AG09309 (cell line): ENCODE measurements at places on chromosomes 13 and 19.

- DNase-seq, result no peak
Observed at GRCh38 chr19:27828829-27829228, 1384.1 kb downstream of the UQCRFS1 start.

DNA sequence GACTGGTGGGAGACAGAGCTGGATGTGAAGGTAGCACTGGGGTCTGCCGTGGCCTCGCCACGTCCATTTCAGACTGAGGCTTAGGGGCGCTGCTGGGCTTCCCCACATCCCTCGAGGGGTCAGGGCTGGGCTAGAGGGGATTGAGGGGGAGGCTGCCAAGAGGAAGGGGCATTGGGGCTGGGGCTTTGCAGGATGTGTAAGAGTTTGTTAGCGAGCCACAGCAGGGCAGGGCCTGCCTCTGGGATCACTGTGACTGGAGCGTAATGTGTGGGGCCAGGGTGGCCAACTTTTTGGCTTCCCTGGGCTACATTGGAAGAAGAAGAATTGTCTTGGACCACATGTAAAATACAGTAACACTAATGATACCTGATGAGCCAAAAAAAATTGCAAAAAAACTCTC, 14.1 kb downstream of the ARID3A start:
- no peak for DNase-seq

- no peak for DNase-seq
Observed at GRCh38 chr13:35140831-35141230, 198.8 kb downstream of the NBEA start.

DNA sequence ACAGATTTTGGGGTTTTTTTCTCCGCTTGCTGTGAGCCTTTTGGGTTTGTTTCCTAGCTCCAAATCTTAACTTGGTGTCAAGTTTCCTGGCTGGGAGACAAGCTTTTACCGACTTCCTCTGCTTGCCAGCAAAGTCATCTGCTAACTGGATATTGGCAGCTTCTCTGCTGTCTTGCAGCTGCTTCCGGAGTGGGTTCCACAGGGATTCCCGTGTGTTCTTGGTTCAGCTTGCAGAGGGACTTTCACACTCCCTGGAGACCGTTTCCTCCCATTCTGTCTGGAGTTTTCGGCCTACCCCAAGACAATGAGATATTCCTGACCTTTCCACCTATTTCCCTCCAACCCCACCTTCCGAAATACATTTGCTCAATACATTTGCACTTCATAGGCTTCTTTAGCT, 2.2 kb upstream of the COLGALT1 start:
- peak; percentile 84 for DNase-seq

GRCh38 chr19:35518313-35518712, 4.9 kb upstream of the DMKN start:
- DNase-seq, result peak; percentile 84

- DNase-seq, result no peak
Observed at GRCh38 chr19:15101479-15102082, 5.6 kb upstream of the SYDE1 start.

DNA sequence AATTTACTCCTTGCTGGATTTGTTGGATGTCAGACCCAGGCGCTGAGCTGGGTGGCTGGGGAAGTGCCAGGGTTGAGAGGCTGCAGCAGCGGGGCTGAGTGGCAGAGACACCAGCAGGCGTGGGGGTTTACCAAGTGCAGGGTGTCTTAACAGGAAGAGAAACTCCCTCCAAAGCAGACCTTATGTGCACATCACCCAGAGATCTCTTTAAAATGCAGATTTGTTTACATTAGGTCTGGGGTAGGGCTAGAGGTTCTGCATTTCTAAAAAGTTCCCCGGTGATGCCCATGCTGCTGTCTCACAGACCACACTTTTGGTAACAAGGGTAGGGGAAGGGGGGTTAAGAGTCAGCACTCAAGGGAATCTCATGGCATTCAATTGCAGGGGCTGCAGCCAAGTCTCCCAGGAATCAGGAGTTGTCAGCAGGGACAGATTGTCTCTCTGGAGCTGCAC, 80.7 kb upstream of the OLFM4 start:
- DNase-seq, result no peak

DNA sequence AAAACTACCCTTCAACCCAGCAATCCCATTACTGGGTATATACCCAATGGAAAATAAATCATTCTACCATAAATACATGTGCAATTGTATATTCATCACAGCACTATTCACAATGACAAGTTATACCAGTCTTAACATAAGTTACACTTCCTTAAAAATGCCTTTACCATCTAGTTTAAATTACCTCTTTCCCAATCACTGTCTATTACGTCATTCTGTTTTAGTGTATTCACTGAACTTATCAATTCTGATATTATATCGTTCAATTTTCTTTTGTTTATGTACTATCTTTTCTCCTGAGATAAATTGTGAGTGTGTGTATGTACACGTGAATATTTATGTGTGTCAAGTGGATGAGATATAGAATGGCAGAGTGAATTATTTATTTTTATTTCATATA, 1416.8 kb downstream of the OLFM4 start:
- no peak for DNase-seq

DNA sequence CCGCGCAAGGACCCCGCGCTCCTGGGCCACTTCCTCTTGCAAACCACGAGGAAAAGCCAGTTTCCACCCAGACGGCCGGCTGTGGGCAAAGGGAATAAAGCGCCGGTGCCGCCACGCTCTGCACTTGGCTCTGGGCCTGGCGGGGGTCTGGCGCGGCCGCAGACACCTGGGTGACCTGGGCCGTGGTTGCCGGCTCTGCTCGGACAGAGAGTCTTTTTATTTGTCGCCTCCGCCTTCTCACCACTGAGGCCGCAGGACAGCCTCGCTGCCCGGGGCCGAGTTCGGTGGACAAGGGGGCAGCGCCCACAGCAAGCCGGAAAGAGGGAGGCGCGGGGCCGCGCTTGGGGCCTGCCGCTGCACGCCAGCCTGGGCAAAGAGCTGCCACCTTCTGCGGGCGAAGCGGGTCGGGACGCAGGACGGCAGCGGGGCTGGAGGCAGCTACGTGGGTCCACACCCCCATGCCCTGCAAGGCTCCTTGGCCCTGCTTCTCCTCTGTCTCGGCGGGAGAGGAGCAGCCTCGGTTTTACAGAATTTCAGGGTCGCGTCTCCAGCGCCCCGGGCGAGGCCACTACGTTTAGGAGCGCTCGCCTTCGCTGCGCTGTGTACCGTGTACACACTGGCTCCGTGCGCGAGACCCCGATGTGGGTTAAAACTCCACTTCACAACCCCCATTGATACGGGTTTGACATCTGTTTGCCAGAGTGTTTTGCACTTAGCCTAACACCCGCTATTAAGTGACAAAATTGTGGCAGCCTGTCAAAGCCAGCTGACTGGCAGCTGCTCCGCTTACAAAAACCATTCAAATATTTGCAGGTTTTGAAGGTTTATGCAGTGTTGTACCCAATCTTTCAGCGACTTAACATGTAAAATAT, 13.0 kb upstream of the SOX1 start:
- DNase-seq, result no peak

- no peak for DNase-seq
Observed at GRCh38 chr13:42849200-42849599, 67.8 kb downstream of the FAM216B start.

- DNase-seq, result no peak
Observed at GRCh38 chr19:45368127-45368526, 2.2 kb downstream of the ERCC2 start.

- DNase-seq, result peak; percentile 31
Observed at GRCh38 chr19:49637821-49638738, 1.9 kb downstream of the RRAS start.

DNA sequence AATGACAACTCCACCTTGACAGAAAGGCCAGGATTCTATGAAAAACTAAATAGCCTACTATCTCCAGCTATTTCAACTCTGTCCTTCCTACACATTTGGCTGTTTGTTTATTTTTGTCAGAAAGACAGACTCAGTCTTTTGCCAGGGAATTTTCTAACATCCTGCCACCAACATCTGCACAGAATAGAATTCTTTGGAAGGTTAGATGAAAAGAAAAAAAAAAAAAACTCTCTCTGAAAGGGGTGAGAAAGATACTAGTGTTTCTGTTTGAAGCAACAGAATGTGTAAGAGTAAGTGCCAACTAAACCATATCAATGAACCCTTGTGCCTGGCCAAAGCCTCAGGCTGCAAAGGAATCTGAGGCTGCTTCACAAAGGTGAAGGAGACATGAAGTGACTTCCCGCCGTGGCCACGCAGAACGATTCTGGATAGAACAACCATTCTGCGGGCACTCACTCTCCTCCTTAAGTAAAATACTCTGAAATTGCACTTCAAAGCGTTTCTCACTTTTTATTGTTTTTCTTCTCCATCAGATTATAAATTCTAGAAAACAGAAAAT, 498.2 kb downstream of the IRS2 start:
- no peak for DNase-seq

- no peak for DNase-seq
Observed at GRCh38 chr19:56751078-56751489, 79.5 kb upstream of the ZNF835 start.

- no peak for DNase-seq
Observed at GRCh38 chr19:33098055-33098534, 17.1 kb downstream of the GPATCH1 start.

DNA sequence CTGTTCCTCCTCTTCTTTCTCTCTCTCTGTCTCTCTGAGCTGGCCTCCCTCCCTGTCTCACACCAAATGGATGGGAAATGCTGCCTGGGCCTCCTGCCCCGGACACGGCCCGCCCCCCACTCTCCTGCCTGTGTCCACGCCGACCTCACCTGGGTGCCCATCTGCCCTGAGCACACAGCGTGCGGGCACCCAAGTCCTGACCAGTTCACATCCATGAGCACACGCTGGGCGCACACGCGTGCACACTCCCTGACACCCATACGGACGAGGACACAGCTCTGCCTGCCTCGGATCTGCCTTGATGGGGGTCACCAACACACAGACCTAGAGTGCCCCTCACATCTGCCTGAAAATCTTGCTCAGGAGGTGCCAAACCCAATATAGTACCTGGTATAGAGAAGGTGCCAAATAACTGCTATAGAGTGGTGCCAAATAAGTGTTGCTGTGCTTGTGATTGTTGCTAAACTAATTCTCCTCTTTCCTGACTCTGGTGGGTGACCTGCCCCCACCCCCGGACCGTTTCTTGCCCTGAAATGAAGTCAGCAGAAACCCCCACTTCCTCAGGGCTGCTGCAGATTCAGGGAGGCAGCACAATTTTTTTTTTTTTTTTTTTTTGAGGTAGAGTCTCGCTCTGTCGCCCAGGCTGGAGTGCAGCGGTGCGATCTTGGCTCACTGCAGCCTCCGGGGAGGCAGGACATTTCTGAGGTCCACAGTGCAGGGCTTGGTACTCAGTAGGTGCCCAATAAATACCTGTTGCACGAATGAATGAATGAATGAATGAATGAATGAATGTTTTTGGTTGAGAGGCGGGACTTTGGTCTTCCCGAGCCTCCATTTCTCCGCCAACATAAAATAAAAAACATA, 4.6 kb downstream of the NFIC start:
- DNase-seq, result no peak

DNA sequence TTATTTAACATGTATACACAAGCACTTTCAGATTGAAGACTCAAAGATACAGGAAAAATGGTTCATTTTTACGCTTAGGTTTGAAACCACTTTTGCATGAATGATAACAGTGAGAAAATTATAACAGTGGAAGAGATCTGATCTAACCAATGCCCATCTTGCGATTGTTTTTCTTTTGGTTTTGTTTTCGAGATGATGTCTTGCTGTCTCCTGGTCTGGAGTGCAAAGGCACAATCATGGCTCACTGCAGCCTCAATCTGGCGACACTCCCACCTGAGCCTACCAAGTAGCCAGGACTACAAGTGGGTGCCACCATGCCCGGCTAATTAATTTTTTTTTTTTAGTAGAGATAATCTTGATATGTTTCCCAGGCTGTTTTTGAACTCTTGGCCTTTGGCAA, 10.2 kb upstream of the EID2 start:
- DNase-seq, result no peak

GRCh38 chr13:97165502-97166425, 56.4 kb upstream of the MBNL2 start:
- DNase-seq, result no peak

GRCh38 chr13:75299246-75299645, 182.7 kb downstream of the TBC1D4 start:
- DNase-seq, result no peak

- DNase-seq, result no peak
Observed at GRCh38 chr19:58546019-58546530, 2.2 kb downstream of the TRIM28 start.

DNA sequence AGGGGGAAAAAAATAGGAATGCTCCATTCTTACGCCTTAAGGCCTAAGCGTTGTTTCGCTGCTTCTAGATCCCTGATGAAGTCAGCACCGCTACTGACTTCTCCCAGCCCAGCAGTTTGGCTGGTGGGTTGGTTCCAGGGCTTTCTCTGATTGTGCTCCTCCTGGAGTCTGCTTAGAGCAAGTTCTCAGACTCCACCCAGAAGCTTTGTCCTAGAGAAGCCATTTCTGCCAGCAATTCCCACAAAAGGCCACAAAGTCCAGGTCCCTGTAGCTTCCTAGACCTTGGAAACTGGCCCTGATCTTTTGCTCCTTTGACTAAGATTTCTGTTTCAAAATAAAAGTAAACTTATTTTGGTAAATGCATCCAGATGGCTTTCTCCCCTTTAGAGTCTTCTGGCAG, 65.4 kb downstream of the KCTD12 start:
- peak; percentile 17 for DNase-seq

DNA sequence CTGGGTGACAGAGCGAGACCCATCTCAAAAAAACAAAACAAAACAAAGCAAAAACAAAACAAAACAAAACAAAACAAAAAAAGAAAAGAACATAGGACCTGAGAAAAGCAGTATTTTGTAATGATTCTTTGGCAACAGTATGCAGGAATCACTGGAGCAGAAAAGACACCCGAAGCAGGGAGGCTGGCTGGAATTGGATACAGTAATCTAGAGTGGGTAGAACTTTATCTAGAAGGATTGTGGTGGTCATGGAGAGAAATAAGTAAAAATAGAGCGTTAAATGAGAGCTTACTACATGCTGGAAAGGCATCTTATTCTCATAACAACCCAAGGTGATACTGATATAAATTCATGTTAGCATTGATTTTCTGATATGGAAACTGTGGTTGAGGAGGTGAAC, 51.2 kb downstream of the KLF5 start:
- DNase-seq, result no peak

DNA sequence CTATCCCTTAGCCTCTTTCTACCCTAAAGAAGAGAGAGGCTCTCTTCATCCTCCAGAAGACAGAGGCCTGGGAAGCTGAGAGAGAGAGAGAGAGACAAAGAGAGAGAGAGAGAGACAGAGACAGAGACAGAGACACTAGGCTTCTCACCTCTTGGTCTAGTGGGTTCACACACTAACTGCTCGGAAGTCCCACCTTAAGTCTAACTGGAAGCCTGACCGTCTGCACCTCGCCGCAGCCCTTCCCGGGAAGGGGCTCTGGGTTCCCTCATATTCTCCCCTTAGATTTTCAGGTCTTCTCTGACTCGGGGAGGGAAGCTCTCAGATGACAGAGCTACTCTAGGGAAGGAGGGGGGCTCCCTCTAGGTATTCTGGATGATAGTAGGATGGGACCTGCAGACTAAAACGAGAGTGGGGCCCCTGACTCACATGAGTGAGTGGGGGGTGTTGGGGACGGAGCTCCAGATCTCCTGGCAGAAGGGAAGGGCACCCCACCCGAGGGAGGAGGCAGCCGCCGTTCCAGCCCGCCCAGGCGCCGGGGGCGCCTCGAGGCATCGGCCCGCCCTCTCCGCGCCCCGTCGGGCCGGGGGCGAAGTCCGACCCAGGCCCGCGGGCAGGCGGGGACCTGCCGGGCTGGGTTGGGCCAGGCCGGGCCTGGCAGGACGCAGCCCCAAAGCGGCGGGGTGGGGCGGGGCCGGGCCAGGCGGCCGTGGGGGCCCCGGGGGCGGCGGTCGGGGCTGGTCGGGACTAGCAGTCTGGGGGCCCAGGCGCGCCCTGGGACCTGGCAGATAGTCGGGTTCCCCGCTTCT, 2.0 kb upstream of the JUNB start:
- DNase-seq, result no peak
